GM12878 (cell line): ENCODE measurements at places on chromosomes 16 and 17. TPM values are rescaled to one million over a fixed set of nuclear protein-coding genes. Genes with fewer than 3 reads are reported as not detected.

PRCD gene
- polyA plus RNA-seq: 0.55 TPM in 1 of 2 replicates, not detected in the other

NOD2 gene
- 4.5 and 4.9 TPM in 2 replicates for polyA plus RNA-seq

CSH1 gene
- polyA plus RNA-seq: not detected in 2 replicates

ZNF597 gene
- polyA plus RNA-seq: 1.3 and 1.7 TPM in 2 replicates

RPL23 gene
- 2,341 and 2,346 TPM in 2 replicates for polyA plus RNA-seq

TP53TG3 gene
- polyA plus RNA-seq: not detected in 2 replicates

ACAP1 gene
- polyA plus RNA-seq: 135 and 148 TPM in 2 replicates

KRTAP4-6 gene
- not detected in 2 replicates for polyA plus RNA-seq

SLC52A1 gene
- polyA plus RNA-seq: not detected in 2 replicates

KRT12 gene
- not detected in 2 replicates for polyA plus RNA-seq

TLCD3B gene
- not detected in 2 replicates for polyA plus RNA-seq

GP1BA gene
- 0.35 and 0.42 TPM in 2 replicates for polyA plus RNA-seq

METTL26 gene
- polyA plus RNA-seq: 155 and 156 TPM in 2 replicates

CLEC10A gene
- not detected in 2 replicates for polyA plus RNA-seq

ALOXE3 gene
- not detected in 2 replicates for polyA plus RNA-seq

SYT17 gene
- 4.7 and 6.0 TPM in 2 replicates for polyA plus RNA-seq

G6PC1 gene
- polyA plus RNA-seq: not detected in 2 replicates

TMIGD1 gene
- polyA plus RNA-seq: not detected in 2 replicates

TMC8 gene
- polyA plus RNA-seq: 31.4 and 38.2 TPM in 2 replicates

DNAH9 gene
- polyA plus RNA-seq: 0.27 TPM in 1 of 2 replicates, not detected in the other

CD300H gene
- polyA plus RNA-seq: not detected in 2 replicates

PTGES3L gene
- 1.9 and 2.3 TPM in 2 replicates for polyA plus RNA-seq

ACSM5 gene
- not detected in 2 replicates for polyA plus RNA-seq

GH2 gene
- not detected in 2 replicates for polyA plus RNA-seq

TMEM238L gene
- not detected in 2 replicates for polyA plus RNA-seq

SCGB1C2 gene
- polyA plus RNA-seq: not detected in 2 replicates

EPX gene
- not detected in 2 replicates for polyA plus RNA-seq

BCL6B gene
- not detected in 2 replicates for polyA plus RNA-seq

AIPL1 gene
- not detected in 2 replicates for polyA plus RNA-seq

SLFN12L gene
- polyA plus RNA-seq: 3.5 and 4.9 TPM in 2 replicates

HOXB5 gene
- not detected in 2 replicates for polyA plus RNA-seq

SEPTIN12 gene
- polyA plus RNA-seq: not detected in 2 replicates

CRYBA1 gene
- not detected in 2 replicates for polyA plus RNA-seq

YBX2 gene
- polyA plus RNA-seq: not detected in 2 replicates

WNK4 gene
- 0.07 TPM in 1 of 2 replicates, not detected in the other for polyA plus RNA-seq

ABCA10 gene
- 0.33 and 0.78 TPM in 2 replicates for polyA plus RNA-seq

TSPAN10 gene
- 0.23 and 0.60 TPM in 2 replicates for polyA plus RNA-seq

KRTAP2-2 gene
- not detected in 2 replicates for polyA plus RNA-seq

KRTAP2-3 gene
- not detected in 2 replicates for polyA plus RNA-seq

PLXDC1 gene
- polyA plus RNA-seq: not detected in 2 replicates

TBC1D3 gene
- not detected in 2 replicates for polyA plus RNA-seq

ENPP7 gene
- polyA plus RNA-seq: 0.08 and 0.13 TPM in 2 replicates

TAT gene
- 0.07 TPM in 1 of 2 replicates, not detected in the other for polyA plus RNA-seq

NPIPB2 gene
- polyA plus RNA-seq: 10.3 and 11.5 TPM in 2 replicates

MYADML2 gene
- not detected in 2 replicates for polyA plus RNA-seq

CDRT15L2 gene
- not detected in 2 replicates for polyA plus RNA-seq

CDK5RAP3 gene
- 211 and 223 TPM in 2 replicates for polyA plus RNA-seq

IL34 gene
- polyA plus RNA-seq: not detected in 2 replicates

KCNH6 gene
- polyA plus RNA-seq: 0.04 TPM in 1 of 2 replicates, not detected in the other

GGA3 gene
- polyA plus RNA-seq: 33.3 and 36.3 TPM in 2 replicates

CHST6 gene
- 0.19 and 0.28 TPM in 2 replicates for polyA plus RNA-seq

CMTM3 gene
- polyA plus RNA-seq: 38.8 and 39.6 TPM in 2 replicates

CKLF gene
- polyA plus RNA-seq: 143 and 154 TPM in 2 replicates

PRSS22 gene
- not detected in 2 replicates for polyA plus RNA-seq

RNF222 gene
- polyA plus RNA-seq: not detected in 2 replicates

IRF8 gene
- polyA plus RNA-seq: 121 and 125 TPM in 2 replicates

MAPT gene
- polyA plus RNA-seq: 0.05 TPM in 1 of 2 replicates, not detected in the other
